ENCODE measurements at places on chromosomes 3 and 15.
A peak's percentile ranks its signal among the peaks of the same experiment; 100 is the strongest.

GRCh38 chr3:72434296-72434695, 413.9 kb downstream of the SHQ1 start:
- DNase-seq: no peak

DNA sequence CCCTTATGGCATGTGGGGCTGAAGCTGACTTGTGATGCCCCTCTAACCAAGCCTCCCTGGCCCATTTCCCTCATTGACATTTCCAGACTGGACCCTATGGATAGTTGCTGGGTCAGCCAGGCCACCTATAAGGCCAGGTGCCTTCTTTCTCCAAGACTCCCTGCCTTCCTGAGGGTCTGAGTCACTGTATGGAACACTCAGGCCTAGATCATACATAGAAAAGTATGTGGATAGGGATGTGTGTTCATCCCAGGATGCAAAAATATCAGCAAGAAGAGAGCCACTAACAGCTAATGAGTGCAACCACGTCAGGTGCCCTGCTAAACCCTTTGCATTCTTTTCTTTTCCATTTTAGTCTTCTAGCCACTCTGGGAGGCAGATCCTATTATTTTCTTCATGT, 168.4 kb upstream of the WNT5A start:
- no peak for DNase-seq

GRCh38 chr3:65277798-65278197, 590.0 kb upstream of the ADAMTS9 start:
- no peak for DNase-seq

- peak; percentile 62 for DNase-seq
Measured at GRCh38 chr3:179196098-179196497, 47.9 kb downstream of the PIK3CA start.

DNA sequence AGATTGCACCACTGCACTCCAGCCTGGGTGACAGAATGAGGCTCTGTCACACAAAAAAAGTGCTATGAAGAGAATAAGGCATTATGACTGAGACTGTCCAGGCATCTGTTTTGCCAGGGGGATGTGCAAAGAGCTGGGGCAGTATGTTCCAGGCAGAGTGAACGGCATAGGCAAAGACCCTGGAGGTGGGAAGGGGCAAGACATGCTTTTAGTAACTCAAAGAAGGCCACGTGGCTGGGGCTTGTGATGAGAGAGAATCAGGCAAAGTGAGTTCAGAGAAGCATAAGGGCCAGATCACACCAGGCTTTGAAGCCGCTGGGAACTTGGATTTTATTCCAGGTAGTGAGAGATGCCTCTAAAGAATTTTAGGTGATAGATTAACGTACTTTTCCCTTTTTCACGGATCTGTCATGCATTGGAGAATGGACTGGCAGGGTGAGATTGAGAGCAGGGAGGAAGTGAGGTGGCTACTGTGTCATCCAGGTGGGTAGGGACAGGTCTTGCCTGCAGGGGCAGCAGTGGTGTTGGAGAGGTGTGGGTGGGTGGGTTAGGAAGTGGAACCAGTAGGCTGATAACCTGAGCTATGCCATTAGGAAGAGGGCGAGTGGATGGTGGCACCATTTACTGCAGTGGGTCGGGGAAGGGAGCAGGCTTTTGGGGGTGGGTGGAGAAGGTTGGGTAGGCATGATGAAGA, 31.7 kb downstream of the ATP2B2 start:
- DNase-seq: no peak

- no peak for DNase-seq
Measured at GRCh38 chr3:119817071-119817470, 35.2 kb downstream of the NR1I2 start.

DNA sequence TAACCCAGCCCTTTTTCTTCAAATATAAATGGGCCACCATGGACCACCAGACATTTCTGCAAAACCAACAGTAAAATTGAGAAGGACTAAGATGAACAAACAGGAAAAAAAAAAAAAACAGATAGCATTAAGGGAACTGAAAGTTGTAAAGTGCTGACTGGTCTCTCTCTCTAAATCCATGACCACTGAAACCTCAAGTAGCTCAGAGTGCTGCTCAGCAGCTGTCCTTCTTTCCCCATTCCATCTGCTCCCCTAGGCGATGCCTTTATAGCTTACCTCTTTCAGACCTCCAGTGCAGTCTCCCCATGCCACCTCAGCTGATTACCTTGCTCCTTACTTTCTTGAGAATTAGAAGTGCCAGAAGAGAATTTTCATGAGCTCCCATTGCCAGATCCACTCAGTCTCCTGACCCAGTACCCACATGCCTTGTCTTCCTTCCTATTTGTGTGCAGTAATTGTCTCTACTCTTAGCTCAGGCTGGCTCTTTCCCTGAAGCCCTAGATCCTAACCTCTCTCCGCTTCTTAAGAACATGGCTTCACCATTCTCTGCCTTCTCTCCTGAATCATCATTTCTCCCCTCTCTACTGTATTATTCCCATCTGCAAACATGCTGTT, 23.9 kb upstream of the XIRP1 start:
- peak; percentile 82 for DNase-seq

- no peak for DNase-seq
Measured at GRCh38 chr3:59368900-59369675, 319.3 kb upstream of the CFAP20DC start.
